ENCODE measurements at places on chromosomes 12 and 14.

DNA sequence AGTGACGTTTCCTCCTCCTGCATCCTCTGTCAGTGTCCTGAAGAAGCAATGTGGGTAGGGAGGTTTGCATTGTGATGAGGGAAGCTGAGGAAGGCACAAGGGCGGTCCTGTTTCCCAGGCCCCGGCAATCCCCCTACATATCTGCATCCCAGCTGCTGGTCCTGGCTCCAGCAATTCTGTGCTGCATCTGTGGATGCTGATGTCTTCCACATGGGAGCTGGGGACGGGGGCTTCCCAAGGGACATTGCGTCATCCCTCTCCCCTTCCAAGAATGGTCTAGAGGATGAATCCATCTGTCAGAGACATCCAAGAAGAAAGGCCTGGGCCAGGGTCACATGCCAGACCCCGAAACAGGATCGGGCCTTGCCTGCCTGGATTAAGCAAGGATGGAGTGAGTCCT, 52.1 kb downstream of the TSPAN11 start:
- no peak overlapping the region for H3K27ac ChIP-seq
- H3K4me1 ChIP-seq = no peaks in the 10 kb centered on the region
- H3K4me3 ChIP-seq = no peak overlapping the region
- DNase-seq = no peak
- H3K27me3 ChIP-seq = no peaks in the 10 kb centered on the region

DNA sequence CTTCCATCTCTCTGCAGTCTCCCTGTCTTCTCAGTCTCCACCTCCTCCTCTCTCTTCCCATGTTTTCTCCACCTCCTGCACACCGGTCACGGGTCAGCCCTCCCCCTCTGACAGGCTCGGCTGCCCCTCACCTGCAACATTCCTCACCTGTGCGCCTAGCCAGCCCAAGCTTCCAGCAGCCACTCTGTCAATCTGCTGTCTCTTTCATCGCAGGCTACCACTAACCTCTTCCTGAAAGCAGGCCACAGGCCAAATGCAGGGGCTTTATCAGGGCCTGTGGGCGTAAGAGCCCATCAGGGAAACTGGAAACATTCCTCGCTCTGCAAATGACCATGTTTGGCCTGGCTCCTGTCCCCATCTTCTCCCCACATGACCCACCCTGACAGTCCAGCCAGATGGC, 34.5 kb downstream of the CMKLR1 start:
- no peak overlapping the region for H3K27ac ChIP-seq
- DNase-seq = no peak
- no peak overlapping the region for H3K4me3 ChIP-seq
- H3K27me3 ChIP-seq = no peaks in the 10 kb centered on the region

GRCh38 chr14:39431416-39432178, 636 bp downstream of the FBXO33 start:
- no peaks in the 10 kb centered on the region for H3K36me3 ChIP-seq
- H3K27me3 ChIP-seq = no peaks in the 10 kb centered on the region
- H3K27ac ChIP-seq = peak overlapping the region; percentile 100

- no peaks in the 10 kb centered on the region for H3K4me1 ChIP-seq
- no peak overlapping the region for H3K4me3 ChIP-seq
- no peak overlapping the region for H3K27ac ChIP-seq
- H3K27me3 ChIP-seq = no peaks in the 10 kb centered on the region
- no peak for DNase-seq
- no peaks in the 10 kb centered on the region for H3K36me3 ChIP-seq
Measured at GRCh38 chr12:97229004-97229403, 233.6 kb upstream of the RMST start.

GRCh38 chr12:46107591-46107990, 117.2 kb upstream of the SCAF11 start:
- no peak overlapping the region for H3K27ac ChIP-seq
- H3K4me1 ChIP-seq = no peaks in the 10 kb centered on the region
- H3K27me3 ChIP-seq = no peaks in the 10 kb centered on the region
- H3K36me3 ChIP-seq = no peaks in the 10 kb centered on the region
- H3K4me3 ChIP-seq = no peak overlapping the region
